Thyroid gland (tissue), 4 donors: ENCODE measurements at places on chromosomes 2 and 18. TPM values are rescaled to one million over a fixed set of nuclear protein-coding genes. Genes with fewer than 3 reads are reported as not detected.

The COL4A3 gene
- total RNA-seq = 59.7 TPM

DNA sequence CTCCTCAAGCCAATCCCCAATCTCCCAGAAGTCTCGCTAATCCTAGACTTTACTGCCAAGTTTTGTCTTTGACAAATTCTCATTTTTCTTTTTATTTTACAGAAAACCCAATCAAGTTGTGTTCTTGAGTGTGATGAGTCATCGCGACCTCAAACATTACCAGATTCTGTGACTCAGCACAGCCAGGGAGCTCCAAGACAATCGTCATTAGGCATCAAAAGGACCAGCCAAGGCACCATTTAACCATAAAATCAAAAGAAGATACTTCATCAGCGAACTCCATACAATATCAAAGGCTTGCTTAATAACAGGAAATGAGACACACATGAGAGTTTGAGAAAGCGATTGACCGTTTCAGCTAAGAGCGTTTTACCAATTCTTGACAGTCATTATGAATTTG is 146.2 kb upstream of the AGAP1 start:
- no peaks in the 10 kb centered on the region for H3K27me3 ChIP-seq
- no peaks in the 10 kb centered on the region for H3K4me1 ChIP-seq
- no peak for DNase-seq

DNA sequence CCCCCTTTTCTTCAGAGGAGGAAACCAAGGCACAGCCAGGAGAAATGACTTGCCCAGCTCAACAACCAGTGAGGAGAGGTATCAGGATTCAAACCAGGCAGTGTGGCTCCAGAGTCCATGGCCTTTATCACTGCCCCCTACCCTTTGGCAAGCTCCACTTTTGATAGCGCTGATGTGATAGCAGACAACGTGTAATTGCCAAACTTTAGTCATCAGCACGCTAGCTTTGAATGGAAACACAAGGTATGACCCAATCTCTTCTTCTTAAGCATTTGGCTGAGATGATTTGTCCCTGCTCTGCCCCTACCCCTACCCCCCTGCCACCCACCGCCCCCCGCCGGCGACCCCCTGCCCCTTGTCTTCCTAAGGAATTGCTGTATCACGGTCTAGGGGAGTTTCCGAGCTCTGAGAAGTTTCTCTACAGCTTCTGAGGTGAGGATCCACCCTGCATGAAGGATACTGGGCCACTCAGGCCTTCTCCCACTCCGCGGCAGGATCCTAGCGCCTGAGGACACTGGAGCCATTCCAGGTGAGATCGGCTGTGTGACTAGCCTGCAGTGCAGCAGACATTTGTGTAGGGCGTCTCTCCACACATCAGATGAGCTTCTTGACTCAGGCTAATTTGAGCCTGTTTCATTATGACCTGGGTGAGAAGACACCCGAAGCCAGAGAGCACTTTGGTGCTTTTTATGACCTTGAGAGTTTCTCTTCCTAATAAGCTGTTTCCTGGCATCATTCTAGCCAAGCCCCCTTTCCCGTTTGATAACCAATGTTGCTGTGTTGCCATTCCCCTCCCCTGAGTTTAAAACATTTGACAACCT is 75.1 kb upstream of the MAP4K4 start:
- H3K27me3 ChIP-seq = no peaks in the 10 kb centered on the region
- no peak overlapping the region for H3K4me3 ChIP-seq
- H3K36me3 ChIP-seq = no peaks in the 10 kb centered on the region
- DNase-seq = no peak

- no peak overlapping the region for H3K27ac ChIP-seq
- no peak for DNase-seq
- no peaks in the 10 kb centered on the region for H3K36me3 ChIP-seq
- H3K4me1 ChIP-seq = no peaks in the 10 kb centered on the region
- no peak overlapping the region for H3K4me3 ChIP-seq
Measured at GRCh38 chr18:57855551-57855950, 52.4 kb upstream of the ATP8B1 start.

DNA sequence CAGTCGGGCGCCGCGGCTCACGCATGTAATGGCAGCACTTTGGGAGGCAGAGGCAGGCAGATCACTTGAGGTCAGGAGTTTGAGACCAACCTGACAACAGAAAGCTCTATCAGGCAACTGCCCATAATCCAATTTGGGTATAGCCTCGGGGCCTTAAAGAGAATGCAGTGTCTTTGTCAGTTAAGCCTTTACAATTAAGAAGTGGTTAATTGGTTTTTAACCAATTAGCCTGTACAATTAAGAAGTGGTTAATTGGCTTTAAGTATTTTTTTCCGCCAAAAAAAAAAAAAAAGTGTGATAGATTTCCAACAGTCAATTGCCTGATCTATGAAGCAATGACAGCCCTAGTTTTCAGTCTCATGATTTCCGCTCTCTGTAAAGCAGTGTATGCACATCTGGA is 74.6 kb upstream of the NARS1 start:
- H3K4me3 ChIP-seq = no peak overlapping the region
- H3K27me3 ChIP-seq = no peaks in the 10 kb centered on the region
- H3K4me1 ChIP-seq = peaks cover 23% of the 10 kb centered on the region
- peaks cover 3% of the 10 kb centered on the region for H3K36me3 ChIP-seq
- DNase-seq = no peak
